ENCODE measurements at places on chromosomes 5 and 9. TPM values are rescaled to one million over a fixed set of nuclear protein-coding genes. Genes with fewer than 3 reads are reported as not detected.
A peak's percentile ranks its signal among the peaks of the same experiment; 100 is the strongest.

- peak; percentile 79 for DNase-seq
Measured at GRCh38 chr9:105114964-105115728, 129.3 kb upstream of the SLC44A1 start.

GRCh38 chr5:110727025-110727314, 499 bp upstream of the TMEM232 start:
- no peak for DNase-seq

DNA sequence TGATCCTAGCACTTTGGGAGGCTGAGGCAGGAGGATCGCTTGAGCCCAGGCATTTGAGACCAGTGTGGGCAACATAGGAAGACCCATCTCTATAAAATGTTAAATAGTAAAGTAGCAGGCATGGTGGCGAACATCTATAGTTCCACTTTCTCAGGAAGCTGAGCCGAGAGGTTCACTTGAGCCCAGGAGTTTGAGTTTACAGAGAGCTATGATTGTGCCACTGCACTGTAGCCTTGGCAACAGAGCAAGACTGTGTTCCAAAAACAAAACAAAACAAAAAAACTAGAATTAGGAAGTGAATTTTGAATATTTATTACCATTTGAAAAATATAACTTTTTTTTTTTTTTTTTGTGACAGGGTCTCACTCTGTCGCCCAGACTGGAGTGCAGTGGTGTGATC, 26.8 kb upstream of the PAX5 start:
- no peak for DNase-seq

DNA sequence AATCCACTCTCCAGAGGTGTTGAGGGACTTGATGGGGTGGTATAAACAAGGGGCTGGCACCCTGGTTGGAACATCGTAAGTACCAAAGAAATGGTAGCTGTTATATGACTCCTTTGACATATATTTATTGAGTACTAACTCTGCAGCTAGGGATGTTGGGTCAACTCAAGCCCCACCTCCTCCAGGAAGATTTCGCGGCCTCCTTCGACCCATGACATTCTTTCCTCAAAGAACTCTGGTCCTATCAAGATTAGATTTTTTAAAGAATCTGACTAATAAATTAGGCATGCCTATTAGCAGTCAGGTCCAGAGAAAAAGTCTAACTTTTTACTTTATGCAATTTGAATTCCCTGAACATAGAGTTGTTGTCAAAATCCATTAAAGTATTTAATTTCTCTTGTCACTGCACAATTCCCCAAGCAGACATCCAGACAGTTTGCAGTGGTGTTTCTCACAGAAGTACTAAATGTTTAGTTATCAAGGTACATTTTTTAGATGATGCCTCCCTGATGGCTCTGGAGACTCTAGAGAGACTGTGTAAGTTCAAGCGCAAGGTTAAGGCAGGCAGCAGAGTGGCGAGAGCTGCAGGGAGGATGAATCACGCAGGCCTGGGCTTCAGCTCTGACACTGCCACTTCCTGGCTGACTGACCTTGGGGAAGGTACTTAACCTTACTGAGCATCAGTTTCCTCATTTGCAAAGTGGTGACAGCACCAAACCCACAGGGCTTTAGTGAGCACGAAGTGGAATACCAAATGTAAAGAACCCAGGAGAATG, 209.6 kb downstream of the TTLL11 start:
- no peak for DNase-seq

DNA sequence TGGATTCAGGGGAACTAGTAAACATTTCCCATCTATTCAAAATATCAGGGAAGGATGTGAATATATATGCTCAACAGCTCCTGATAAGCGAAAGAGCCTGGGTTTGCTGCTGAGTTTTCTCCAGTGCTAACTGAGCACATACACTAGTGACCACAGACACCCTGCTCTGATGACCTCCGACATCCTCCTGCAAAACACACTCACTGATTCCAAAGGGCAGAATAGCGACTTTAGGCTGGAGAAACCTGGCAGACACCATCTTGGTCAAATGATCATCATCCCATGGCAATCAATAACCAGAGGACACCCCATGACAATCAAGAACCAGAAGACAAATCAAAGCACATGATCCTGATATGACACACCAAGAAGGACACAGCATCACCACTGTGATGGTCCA, 9.2 kb upstream of the GADD45G start:
- no peak for DNase-seq

- DNase-seq = no peak
Measured at GRCh38 chr9:109118808-109119438, 824 bp downstream of the TMEM245 start.

DNA sequence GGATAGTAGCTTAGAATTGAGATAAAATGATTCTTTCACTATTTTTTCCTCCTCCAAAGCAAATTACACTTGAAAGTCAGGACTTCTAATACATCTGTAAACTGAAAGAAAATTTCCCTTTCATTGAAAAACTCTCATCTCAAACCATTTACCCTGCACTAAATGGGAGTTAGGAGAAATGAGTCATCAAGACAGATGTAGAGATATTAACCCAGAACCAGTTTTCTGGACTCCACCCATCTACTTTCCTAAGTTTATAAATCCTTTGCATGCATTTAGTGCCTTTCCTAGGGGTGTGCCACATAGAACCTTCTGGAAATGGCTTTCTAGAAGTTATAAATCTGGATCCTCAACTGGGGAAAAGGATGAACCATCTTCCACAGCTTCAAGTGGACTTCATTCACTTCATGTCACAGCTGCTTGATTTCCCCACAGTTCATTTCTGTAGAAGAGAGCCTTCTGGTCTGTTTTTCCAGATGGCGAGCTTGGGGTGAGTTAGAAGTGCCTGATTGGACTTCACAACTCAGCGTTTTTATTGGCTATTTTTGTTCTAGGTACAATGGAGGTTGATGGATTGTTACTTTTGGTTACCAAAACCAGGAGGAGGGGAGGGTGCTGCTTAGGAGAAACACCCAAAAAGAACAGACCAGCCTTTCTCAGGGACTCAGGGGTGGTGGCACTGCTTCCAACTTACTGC, 72.5 kb upstream of the GPR151 start:
- no peak for DNase-seq

GRCh38 chr5:116600876-116601275, 26.3 kb upstream of the SEMA6A start:
- DNase-seq = no peak

DNA sequence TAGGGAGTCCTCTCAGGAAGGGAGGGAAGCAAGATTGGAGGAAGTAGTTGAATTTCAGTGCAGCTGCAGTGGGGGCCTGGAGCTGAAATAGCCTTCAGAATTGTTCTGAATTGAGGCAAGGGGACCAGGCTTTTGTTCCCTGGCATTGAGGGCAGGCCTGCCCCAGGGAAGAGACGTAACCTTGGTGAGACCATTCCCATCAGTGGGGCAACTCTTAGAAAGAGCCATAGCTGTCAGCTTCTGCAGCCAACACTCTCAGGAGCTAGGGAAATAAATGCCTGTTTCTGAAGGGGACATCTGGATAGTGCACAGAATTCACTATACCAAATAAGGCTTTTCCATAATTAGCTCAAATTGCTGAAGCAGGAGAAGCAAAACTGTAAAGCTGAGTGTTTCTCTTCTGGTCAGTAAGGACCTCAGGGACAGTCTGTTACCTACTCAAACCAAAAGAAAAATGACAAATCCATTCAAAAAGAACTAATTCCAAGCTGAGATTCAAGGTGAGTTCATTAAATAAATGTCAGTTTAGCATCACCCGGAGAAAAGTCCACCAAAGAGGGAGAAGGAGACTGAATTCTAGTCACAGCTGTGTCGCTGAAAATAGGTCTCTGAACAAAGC, 44.0 kb downstream of the LYRM7 start:
- DNase-seq = no peak

GRCh38 chr9:74951725-74952151, 974 bp downstream of the C9orf40 start:
- peak; percentile 59 for DNase-seq

DNA sequence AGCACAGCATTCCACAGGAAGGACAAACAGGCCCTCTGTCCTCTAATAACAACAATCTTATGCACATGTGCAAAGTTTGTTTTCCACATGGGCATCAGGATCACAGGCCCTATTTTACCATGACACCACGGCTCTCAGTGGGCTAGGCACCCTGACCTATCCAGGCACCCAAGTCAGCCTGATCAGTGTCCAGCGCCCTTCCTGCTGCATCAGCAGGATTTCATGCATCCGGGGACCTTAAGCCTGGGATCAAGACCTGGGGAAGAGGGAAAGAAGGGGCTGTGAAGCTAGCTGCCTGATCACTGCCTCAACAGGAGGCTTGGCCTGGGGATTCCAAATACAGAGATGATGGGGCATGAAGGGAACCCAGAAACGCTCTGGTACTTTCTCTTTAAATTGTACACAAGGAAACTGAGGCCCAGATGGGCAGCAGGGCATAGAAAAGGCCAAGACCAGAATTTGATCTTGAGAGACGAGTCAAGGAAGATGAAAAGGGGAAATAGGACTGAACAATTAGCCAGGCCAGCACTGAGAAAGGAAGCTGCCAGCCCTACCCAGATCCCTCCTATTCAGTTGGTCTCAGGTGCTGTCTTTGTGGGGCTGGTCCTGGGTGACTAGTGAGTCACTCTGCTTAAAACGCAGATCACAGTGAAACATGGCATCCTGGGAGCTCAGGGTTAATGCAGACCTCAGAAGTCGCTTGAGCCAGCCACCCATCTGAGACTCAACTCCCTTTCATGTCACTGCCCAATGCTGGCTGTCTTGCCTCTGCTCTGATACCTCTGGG, 57.9 kb downstream of the SHB start:
- no peak for DNase-seq

- DNase-seq = no peak
Measured at GRCh38 chr9:112334432-112334841, 1.0 kb upstream of the PTBP3 start.

DNA sequence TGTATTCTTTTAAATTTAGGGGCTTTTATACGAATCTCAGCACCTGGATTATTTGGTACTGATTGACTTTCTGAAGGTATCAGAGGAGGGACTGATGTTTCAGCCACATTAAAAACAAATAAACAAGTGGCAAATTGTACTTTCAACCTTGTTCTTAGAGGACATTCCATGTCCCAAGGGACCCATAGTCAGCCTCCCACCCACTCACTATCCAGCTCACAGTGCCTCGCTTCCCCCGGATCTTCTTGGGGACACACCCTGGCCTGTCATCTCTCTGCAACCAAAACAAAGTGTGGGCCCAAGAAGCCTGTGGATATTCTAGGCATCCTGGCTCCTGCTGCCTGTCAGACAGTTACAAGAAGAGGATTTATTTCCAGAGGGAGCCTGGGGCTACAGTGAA, 8.8 kb upstream of the BOD1 start:
- no peak for DNase-seq

DNA sequence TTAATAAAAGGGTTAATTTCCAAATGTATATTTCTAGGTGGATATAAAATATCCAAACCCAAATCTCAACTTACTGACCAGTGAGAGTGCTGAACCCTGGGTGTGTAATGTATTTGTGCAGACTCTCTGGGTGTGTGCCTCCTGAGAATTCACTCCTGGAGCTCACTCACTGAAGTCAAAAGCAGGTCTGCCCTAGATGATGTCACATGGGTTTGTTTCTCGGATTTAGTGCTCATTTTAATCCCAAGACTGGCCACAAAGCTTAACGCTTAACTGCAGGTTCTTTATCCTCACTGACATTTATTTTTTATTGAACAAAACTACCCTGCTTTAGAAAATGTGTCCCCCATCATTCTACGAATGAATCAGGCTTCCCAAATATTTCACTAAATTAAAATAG, 179.4 kb downstream of the PPP2R2B start:
- DNase-seq = no peak

GRCh38 chr5:172695232-172696054, 54.4 kb downstream of the NEURL1B start:
- no peak for DNase-seq

GRCh38 chr5:19172926-19173470, 815.0 kb downstream of the CDH18 start:
- no peak for DNase-seq

GRCh38 chr5:115274584-115274983, 11.9 kb upstream of the PGGT1B start:
- peak; percentile 28 for DNase-seq

GRCh38 chr5:81754621-81755020, 3.7 kb upstream of the SSBP2 start:
- no peak for DNase-seq

GRCh38 chr9:79446523-79447307, 125.0 kb upstream of the TLE4 start:
- DNase-seq = no peak

GRCh38 chr9:134836406-134836970, 44.1 kb upstream of the FCN2 start:
- peak; percentile 70 for DNase-seq

DNA sequence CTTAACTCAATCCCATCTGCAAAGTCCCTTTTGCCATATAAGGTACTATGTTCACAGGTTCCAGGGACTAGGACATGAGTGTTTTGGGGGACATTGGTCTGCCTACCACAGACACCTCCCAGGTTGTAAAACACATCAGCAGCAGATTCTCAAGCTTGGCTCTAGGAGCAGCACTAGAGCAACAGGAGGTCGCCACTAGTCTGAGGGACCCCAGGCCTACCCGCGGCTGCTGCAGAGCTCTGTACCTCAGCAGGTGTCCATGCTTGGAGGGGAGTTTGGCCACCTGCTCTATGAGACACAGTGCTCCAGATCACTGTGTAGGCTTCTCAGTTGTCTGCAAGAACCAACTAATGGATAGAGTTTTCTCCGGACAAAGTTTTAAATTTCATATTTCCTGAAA, 262.2 kb upstream of the ARRDC3 start:
- DNase-seq = no peak

- DNase-seq = no peak
Measured at GRCh38 chr5:107103522-107103921, 567.2 kb downstream of the EFNA5 start.

DNA sequence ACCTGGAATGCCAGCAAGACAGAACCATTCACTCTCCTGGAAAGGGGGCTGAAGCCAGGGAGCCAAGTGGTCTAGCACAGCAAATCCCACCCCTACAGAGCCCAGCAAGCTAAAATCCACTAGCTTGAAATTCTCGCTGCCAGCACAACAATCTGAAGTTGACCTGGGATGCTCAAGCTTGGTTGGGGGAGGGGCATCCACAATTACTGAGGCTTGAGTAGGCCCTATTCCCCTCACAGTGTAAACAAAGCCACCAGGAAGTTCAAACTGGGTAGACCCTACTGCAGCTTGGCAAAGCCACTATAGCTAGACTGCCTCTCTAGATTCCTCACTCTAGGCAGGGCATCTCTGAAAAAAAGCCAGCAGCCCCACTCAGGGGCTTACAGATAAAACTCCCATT, 17.3 kb downstream of the RIGI start:
- DNase-seq = no peak

ACTBL2 gene
- not detected for total RNA-seq

B4GALT1 gene
- 77.3 TPM for total RNA-seq

IL7R gene
- 97.4 TPM for total RNA-seq

PCDHGA8 gene
- total RNA-seq = 2.6 TPM

IL5 gene
- total RNA-seq = not detected

GRXCR2 gene
- not detected for total RNA-seq

TMC1 gene
- not detected for total RNA-seq

TTC16 gene
- total RNA-seq = 1.5 TPM

PRLR gene
- total RNA-seq = not detected

CDKN2B gene
- total RNA-seq = 27.2 TPM

ZFP2 gene
- 2.3 TPM for total RNA-seq

ASTN2 gene
- total RNA-seq = 3.0 TPM
